ENCODE measurements at places on chromosomes 7 and 10. TPM values are rescaled to one million over a fixed set of nuclear protein-coding genes. Genes with fewer than 3 reads are reported as not detected.

C10orf62 gene
- 0.20 TPM for polyA plus RNA-seq

HECW1 gene
- 0.16 TPM for polyA plus RNA-seq

ZSCAN21 gene
- polyA plus RNA-seq = 6.2 TPM

HOXA2 gene
- polyA plus RNA-seq = 0.36 TPM

CSTF2T gene
- 11.7 TPM for polyA plus RNA-seq

LRRC4 gene
- 4.4 TPM for polyA plus RNA-seq

ZNF438 gene
- polyA plus RNA-seq = 14.9 TPM

NYAP1 gene
- 0.79 TPM for polyA plus RNA-seq

NEURL1 gene
- polyA plus RNA-seq = 0.16 TPM

IGF2BP3 gene
- polyA plus RNA-seq = 0.02 TPM

AKR1C4 gene
- polyA plus RNA-seq = not detected

TMEM176A gene
- 51.6 TPM for polyA plus RNA-seq

OR2A12 gene
- polyA plus RNA-seq = not detected

TECTB gene
- not detected for polyA plus RNA-seq

C10orf143 gene
- 4.0 TPM for polyA plus RNA-seq

HOXA3 gene
- 1.0 TPM for polyA plus RNA-seq

FAM25A gene
- polyA plus RNA-seq = not detected

TTYH3 gene
- polyA plus RNA-seq = 8.1 TPM

Measured in right cardiac atrium (tissue), 5 donors.